Subcutaneous preadipocyte (primary cell): ENCODE measurements at places on chromosomes 12 and 14. TPM values are rescaled to one million over a fixed set of nuclear protein-coding genes. Genes with fewer than 3 reads are reported as not detected.

Gene CLEC4A
- total RNA-seq = 0.78 TPM in 1 of 2 replicates, not detected in the other

Gene CD63
- total RNA-seq = 1,437 and 2,220 TPM in 2 replicates

Gene CCDC77
- 6.5 and 9.6 TPM in 2 replicates for total RNA-seq

Gene LRRK2
- total RNA-seq = 4.1 and 4.8 TPM in 2 replicates

Gene GARIN6
- not detected in 2 replicates for total RNA-seq

Gene PRB2
- total RNA-seq = not detected in 2 replicates

Gene GLS2
- total RNA-seq = under 0.01 TPM in 1 of 2 replicates, not detected in the other

Gene AGAP2
- under 0.01 and 0.39 TPM in 2 replicates for total RNA-seq

Gene LPAR5
- not detected in 2 replicates for total RNA-seq

Gene SLC16A7
- 45.2 and 57.3 TPM in 2 replicates for total RNA-seq

Gene PTPN6
- not detected in 2 replicates for total RNA-seq

Gene E2F7
- 7.3 and 14.1 TPM in 2 replicates for total RNA-seq

Gene SLC6A15
- 86.0 and 160 TPM in 2 replicates for total RNA-seq

Gene GZMH
- not detected in 2 replicates for total RNA-seq

Gene LHX5
- total RNA-seq = not detected in 2 replicates

Gene RTN1
- total RNA-seq = under 0.01 TPM in 2 replicates

Gene KRT80
- under 0.01 TPM in 1 of 2 replicates, not detected in the other for total RNA-seq

Gene TAS2R46
- 2.2 TPM in 2 replicates for total RNA-seq

Gene SERPINA10
- not detected in 2 replicates for total RNA-seq

Gene DHRS2
- 0.37 and 0.39 TPM in 2 replicates for total RNA-seq

Gene SNRPF
- 10.9 and 11.8 TPM in 2 replicates for total RNA-seq

Gene VDR
- 9.2 and 10.7 TPM in 2 replicates for total RNA-seq

Gene MAPK1IP1L
- 44.4 and 47.8 TPM in 2 replicates for total RNA-seq

Gene TAS2R42
- not detected in 2 replicates for total RNA-seq

Gene C12orf50
- not detected in 2 replicates for total RNA-seq

Gene CSRP2
- 0.73 and 2.5 TPM in 2 replicates for total RNA-seq

Gene VWF
- total RNA-seq = 1.2 and 1.5 TPM in 2 replicates

Gene EMP1
- 198 and 210 TPM in 2 replicates for total RNA-seq

Gene REP15
- 2.6 and 6.3 TPM in 2 replicates for total RNA-seq

Gene CIDEB
- 1.2 and 2.2 TPM in 2 replicates for total RNA-seq

Gene LMNTD1
- total RNA-seq = 1.4 TPM in 1 of 2 replicates, not detected in the other

Gene ASIC1
- total RNA-seq = 1.2 and 2.6 TPM in 2 replicates

Gene ALG10B
- 3.5 and 4.4 TPM in 2 replicates for total RNA-seq

Gene IRAK3
- 25.0 and 25.6 TPM in 2 replicates for total RNA-seq

Gene TESPA1
- not detected in 2 replicates for total RNA-seq

Gene PHETA1
- total RNA-seq = 3.7 and 7.2 TPM in 2 replicates

Gene KRT79
- total RNA-seq = not detected in 2 replicates

Gene GZMB
- not detected in 2 replicates for total RNA-seq

Gene ADGRD1
- total RNA-seq = 0.39 and 1.5 TPM in 2 replicates

Gene IPO8
- total RNA-seq = 35.6 and 39.9 TPM in 2 replicates

Gene FOXM1
- 24.6 and 26.2 TPM in 2 replicates for total RNA-seq

Gene CYP46A1
- under 0.01 and 0.37 TPM in 2 replicates for total RNA-seq

Gene TEX52
- total RNA-seq = not detected in 2 replicates

Gene MMP19
- 9.2 and 9.9 TPM in 2 replicates for total RNA-seq

Gene RFX4
- total RNA-seq = not detected in 2 replicates

Gene NOVA1
- total RNA-seq = 28.0 and 36.4 TPM in 2 replicates

Gene TDP1
- 23.9 and 29.7 TPM in 2 replicates for total RNA-seq

Gene TOGARAM1
- 15.1 and 19.9 TPM in 2 replicates for total RNA-seq

Gene POTEG
- not detected in 2 replicates for total RNA-seq

Gene RPGRIP1
- not detected in 2 replicates for total RNA-seq

Gene TMEM179
- total RNA-seq = not detected in 2 replicates

Gene CLEC4C
- not detected in 2 replicates for total RNA-seq
